ENCODE measurements at places on chromosomes 3 and 15. TPM values are rescaled to one million over a fixed set of nuclear protein-coding genes. Genes with fewer than 3 reads are reported as not detected.

Gene SAMMSON
- not detected for total RNA-seq

- H3K4me3 ChIP-seq, result no peak overlapping the region
- H3K36me3 ChIP-seq, result no peaks in the 10 kb centered on the region
- H3K27ac ChIP-seq, result no peak overlapping the region
- H3K4me1 ChIP-seq, result no peaks in the 10 kb centered on the region
These were observed 253.2 kb downstream of the NR2F2 start for GRCh38 chr15:96583671-96584070.

GRCh38 chr15:39320886-39321285 is 260.0 kb upstream of the THBS1 start:
- H3K4me1 ChIP-seq, result no peaks in the 10 kb centered on the region
- H3K36me3 ChIP-seq, result peaks cover 14% of the 10 kb centered on the region
- H3K27ac ChIP-seq, result no peak overlapping the region
- no peak for DNase-seq
- H3K4me3 ChIP-seq, result no peak overlapping the region

Gene CERS3
- 1.3 TPM for total RNA-seq

GRCh38 chr3:11282250-11283138 is 10.3 kb downstream of the ATG7 start:
- no peak overlapping the region for H3K4me3 ChIP-seq
- no peaks in the 10 kb centered on the region for H3K27me3 ChIP-seq
- H3K27ac ChIP-seq, result no peak overlapping the region
- H3K4me1 ChIP-seq, result no peaks in the 10 kb centered on the region

DNA sequence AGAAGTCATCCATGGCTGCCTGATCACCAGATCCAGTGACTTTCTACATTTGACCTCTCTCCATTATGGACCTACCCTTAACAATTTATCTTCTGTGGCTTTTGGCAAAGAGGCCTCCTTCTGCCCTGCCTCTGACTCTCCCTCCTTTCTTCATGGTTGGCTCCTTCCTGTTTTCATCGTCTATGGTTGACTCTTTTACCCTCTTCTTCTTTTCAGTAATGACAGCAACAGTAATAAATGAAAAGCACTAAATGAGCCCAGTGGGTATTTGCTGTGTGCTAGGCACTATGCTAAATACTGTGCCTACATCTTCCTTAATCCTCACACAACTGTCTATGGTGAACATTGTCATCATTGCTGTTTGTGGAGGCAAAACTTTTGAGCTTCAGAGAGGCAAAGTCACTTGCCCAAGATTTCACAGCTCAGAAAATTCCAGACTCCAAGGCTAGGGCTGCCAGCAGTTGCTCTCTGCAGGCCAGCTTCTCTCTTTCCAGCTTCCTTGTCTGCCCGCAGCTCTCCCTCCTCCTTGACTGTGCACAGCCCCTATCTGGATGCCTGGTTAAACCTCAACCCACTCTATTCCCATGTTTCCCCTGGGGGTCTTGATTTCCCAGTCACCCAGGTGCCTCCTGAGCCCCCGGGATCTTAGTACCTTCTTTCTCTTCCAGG is 24.6 kb downstream of the ITPR1 start:
- no peak overlapping the region for H3K4me3 ChIP-seq
- H3K4me1 ChIP-seq, result peaks cover 7% of the 10 kb centered on the region
- H3K27me3 ChIP-seq, result no peaks in the 10 kb centered on the region
- H3K27ac ChIP-seq, result no peak overlapping the region
- DNase-seq, result no peak
- no peaks in the 10 kb centered on the region for H3K36me3 ChIP-seq

Gene NFKBIZ
- total RNA-seq, result 11.1 TPM

DNA sequence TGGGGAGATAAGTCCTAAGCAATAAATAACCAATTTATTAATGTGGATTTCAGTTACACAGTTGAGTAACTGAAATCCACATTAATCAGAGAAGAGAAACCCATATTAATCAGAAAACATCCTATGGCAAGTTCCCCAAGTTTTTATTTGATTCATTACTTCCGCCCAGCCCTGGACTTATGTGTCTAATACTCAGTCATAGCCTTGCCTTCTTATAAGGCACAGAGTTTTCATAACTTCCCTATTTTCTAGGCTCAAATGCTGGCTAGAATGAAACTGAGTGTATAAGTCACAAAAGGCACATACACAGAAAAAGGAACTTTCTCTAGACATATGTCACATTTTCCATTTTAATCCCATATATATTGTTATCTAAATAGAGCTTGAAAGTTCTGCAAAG is 28.8 kb downstream of the CD47 start:
- no peaks in the 10 kb centered on the region for H3K27me3 ChIP-seq
- no peak overlapping the region for H3K4me3 ChIP-seq
- no peak overlapping the region for H3K27ac ChIP-seq
- no peaks in the 10 kb centered on the region for H3K36me3 ChIP-seq

Gene FRMD4B
- 3.4 TPM for total RNA-seq

DNA sequence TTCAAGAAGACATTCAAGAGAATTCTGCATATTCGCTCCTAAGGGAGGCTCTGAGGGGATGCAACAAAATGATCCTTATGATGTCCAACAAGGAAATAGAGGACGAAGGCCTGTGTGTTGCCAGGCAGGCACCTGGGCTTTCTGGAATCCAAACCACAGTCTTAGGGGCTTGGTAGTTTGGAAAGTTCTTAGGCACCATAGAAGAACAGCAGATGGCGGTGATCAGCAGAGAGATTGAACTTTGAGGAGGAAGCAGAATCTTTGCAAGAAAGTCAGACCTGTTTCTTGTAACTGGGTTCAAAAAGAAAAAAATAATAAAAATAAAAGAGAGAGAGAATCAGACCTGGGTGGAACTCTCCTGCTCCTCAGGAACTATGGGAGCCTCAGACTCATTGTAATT is 11.7 kb upstream of the ATG7 start:
- no peak for DNase-seq
- no peaks in the 10 kb centered on the region for H3K4me1 ChIP-seq
- H3K27me3 ChIP-seq, result no peaks in the 10 kb centered on the region
- H3K36me3 ChIP-seq, result no peaks in the 10 kb centered on the region

All from H9 (cell line).